ENCODE measurements at places on chromosomes 1 and 21. TPM values are rescaled to one million over a fixed set of nuclear protein-coding genes. Genes with fewer than 3 reads are reported as not detected.
A peak's percentile ranks its signal among the peaks of the same experiment; 100 is the strongest.

C1QA gene
- not detected for total RNA-seq

DNA sequence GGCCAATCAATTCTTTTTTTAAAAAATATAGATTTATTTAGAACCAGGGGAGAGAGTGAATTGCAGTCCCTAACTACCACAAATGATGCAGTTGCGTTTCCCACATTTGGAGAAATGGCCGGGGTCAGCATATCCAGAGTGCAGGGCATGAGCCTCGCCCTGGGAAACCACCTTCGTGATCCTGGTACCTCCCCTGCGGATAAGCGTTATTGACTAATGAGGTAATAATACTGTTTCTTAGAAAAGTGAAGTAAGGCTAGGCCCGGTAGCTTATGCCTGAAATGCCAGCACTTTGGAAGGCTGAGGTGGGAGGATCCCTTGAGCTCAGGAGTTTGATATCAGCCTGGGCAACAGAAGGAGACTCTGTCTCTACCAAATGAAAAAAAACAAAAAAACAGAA lies 111.5 kb upstream of the SLC45A1 start:
- DNase-seq = no peak

CFHR1 gene
- total RNA-seq = 0.21 TPM

DNA sequence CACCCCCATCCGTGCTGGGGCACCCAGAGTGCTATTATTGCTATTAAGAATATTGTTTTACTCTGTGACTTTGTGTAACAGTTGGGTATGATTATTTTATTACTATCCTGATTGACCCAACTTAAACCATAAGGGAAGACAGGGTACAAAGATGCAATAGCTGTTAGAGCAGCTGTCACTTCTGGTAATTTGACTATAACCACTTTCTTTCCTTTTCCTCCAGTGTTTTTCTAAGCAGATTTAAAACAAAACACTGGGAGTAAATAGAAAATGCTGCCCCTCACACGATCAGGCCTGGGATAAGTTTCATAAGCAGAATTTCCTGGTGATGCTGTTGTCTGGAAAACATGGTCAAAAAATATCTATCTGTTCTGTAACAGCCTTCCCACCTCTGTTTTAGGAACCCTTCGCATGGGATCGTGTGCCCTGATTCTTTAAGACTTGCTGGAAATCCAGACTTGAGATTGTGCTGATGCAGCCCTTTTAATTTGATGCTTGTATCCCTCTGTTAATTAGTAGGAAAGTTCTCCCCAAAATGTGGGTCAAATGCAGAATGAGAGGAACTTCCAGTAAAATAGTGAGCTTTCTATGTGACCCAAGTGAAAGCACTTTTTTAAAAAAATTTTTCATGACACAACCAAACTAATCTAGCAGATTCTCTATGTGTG lies 165.3 kb downstream of the FMN2 start:
- peak; percentile 22 for DNase-seq

GRCh38 chr1:63931468-63931867 lies 157.7 kb downstream of the ROR1 start:
- DNase-seq = no peak

DNA sequence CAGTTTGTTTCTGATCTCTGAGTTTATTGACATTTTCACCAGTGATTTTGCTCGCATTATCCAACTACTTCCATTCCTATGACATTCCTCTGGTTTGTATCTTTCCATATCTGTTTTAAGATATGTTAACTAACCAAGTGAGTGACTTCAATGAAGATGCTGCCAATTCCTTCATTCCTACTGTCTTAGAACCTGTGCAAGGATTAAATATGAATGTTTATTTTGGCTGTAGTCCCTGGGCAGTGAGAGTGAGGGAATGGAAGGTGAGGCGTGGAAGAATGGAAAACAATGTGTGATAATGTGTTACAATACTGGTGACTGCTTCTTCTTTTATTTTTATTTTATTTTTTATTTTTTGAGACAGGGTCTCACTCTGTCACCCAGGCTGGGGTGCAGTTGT lies 183.0 kb downstream of the SDCCAG8 start:
- DNase-seq = no peak

DNA sequence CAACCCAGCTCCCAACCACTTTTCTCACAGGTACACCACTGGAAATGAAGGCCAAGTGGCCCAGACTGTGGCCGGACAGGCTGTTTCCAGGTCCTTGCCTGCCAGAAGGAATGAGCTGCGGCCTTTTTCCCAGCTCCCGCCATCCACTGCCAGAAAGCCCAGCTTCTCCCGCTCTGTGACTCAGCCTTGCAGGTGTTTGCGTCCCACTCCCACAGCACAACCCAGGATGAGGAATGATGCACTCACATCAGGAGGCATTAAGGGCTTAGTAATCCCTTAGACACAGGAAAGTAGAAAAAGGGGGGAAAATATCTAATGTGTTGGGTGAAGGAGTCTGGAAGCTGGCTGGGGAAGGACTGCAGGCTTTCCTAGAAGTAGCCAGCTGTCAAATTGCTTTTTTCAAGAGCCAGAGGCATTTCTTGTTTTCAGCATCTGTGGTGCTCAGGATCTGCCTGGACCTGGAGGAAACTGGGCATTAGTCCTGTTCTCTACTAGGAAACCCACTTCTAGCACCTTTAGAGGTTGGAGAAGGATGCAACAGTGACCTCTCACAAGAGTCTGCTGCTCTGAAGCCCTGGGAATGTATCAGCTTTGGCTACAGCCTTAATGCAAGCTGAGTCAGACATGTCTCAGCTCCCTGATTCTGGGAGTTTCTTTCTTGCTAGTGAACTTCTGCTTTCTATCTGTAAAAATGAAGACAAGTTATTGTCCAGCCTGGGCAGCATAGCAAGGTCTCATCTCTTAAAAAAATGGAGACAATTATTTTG lies 13.2 kb upstream of the MAP1LC3C start:
- DNase-seq = no peak

DNA sequence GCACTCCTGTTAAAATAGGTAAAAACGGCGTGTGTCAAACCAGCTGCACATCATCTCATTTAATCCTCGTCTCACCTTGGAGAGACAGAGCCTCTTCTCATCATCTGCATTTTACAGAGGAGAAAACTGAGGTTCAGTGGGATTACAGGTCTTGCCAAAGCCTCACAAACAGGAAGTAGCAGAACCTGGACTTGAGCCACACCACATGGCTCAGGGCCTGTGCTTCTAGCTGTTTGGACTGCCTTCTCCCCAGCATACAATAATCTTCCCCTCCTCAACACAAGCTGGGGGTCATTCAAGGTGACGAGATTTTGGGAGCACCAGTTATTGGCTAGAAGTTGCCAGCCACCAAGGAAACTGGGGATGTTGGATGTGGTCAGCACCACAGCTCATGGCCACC lies 167.9 kb upstream of the ZC3H12A start:
- DNase-seq = no peak

RSPH1 gene
- total RNA-seq = not detected

- no peak for DNase-seq
Observed at GRCh38 chr1:230251644-230252191, 174.4 kb downstream of the PGBD5 start.

ALPL gene
- total RNA-seq = 14.9 TPM

NIBAN1 gene
- 0.10 TPM for total RNA-seq

- peak; percentile 26 for DNase-seq
Observed at GRCh38 chr21:16908077-16908476, 604.8 kb upstream of the CXADR start.

DNA sequence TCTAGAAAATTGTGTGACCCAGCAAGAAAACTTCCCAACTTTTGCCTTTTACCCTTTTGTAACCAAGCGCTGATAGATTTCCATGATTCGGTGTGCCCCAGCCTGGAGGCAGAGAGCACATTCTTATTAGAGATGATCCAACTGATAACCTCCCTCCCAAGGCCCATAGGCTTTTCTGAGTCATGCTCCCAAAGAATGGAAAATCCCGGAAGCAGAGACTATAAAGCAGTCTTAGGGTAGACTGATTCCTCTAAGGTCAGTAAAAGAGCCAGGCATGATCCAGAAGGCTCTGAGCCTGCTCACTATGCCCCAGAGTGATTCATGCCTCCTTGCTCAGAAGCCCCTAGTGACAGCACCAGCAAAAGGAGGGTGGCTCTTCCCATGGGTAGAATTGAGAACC lies 4.3 kb downstream of the CAMK1G start:
- no peak for DNase-seq

GRCh38 chr1:197081117-197081753 lies 14.2 kb upstream of the F13B start:
- no peak for DNase-seq

DNA sequence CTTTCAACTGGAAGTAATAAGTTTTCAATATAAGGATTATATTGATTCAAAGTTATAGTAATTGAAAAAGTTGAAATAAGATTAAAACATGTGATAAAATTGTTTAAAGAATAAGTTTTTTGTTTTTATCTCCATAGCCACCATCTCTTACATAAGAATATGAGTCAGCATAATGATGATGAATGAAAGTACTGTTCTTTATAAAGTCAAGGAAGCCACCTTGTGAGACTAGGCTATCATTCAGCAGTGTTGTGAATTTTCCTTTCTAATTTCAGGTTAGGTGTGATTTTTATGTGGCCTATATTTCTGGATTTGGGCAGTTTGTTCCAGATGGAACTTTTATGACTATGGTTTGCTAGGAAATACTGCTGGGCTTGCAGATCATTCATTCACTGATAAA lies 22.4 kb upstream of the ASB17 start:
- DNase-seq = no peak

GRCh38 chr1:8903908-8904650 lies 25.6 kb upstream of the ENO1 start:
- DNase-seq = peak; percentile 85

DNA sequence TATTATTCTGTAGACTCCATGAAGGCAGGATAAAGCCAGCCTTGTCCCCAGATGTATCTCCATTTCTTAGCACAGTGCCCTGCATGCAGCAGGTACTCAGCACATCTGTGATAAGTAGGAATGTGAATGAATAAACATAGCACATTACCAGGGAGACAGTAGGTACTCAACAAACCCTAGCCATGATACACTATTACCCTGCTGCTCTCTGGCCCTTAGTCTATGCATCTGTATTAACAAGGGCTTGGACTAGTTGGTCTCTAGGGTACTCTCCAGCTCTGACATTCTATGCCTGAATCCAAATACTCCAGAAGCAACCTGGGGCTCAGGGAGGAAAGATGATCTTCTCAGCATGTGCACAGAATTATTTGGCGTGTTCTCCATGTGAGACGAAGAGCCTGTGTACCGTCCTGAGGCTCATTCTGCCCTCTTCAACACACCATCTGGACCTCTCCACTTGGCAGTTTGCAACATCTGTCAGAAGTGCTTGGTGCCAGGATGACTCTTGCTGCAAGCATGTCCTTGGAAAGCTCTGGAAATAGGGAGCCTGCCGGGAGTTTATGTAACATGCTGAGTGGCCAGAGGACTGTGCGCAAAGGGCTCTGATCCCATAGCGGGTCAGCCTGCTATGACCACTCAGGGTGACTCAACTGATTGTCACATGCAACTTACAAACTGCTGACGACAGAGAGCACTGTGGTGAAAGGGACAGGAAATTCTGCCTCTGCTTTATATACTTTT lies 228.2 kb upstream of the USP24 start:
- DNase-seq = peak; percentile 94

GRCh38 chr1:85091671-85092280 lies 43.5 kb upstream of the MCOLN3 start:
- DNase-seq = no peak

ATP6V1G3 gene
- not detected for total RNA-seq

DNA sequence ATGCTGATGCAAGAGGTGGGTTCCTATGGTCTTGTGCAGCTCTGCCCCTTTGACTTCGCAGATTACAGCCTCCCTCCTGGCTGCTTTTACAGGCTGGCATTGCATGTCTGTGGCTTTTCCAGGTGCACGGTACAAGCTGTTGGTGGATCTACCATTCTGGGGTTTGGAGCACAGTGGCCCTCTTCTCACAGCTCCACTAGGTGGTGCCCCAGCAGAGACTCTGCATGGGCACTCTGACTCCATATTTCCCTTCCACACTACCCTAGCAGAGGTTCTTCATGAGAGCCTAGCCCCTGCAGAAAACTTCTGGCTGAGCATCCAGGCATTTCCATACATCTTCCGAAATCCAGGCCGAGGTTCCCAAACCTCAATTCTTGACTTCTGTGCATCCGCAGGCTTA lies 989.0 kb downstream of the PLA2G4A start:
- no peak for DNase-seq

KRTAP10-2 gene
- total RNA-seq = not detected

All from myocyte (in vitro differentiated cells).